Common myeloid progenitor, CD34-positive (primary cell): ENCODE measurements at places on chromosomes 11 and 22.

- no peak for DNase-seq
Observed at GRCh38 chr11:8067929-8068575, 13.0 kb upstream of the TUB start.

DNA sequence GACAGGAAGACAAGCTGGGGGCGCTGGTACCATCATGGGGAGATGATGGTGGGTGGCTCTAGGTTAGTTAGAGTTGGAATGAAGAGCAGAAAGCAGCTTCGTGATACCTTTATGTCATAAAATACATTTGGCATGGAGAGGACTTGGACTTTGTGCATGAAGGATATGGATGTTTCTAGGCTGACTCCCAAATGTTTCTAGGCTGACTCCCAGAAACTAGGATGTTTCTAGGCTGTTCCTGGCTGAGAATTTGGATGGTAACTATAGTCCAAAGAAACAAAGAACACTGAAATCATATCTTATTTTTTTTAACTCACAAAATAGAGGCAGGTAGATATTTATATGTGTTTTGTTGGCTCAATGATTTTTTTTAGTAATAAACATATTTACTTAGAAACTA lies 89.4 kb upstream of the VPREB1 start:
- no peak for DNase-seq

GRCh38 chr11:93193731-93194130 lies 4.1 kb downstream of the SLC36A4 start:
- peak; percentile 9 for DNase-seq

- DNase-seq: no peak
Observed at GRCh38 chr22:28444659-28445058, 235.0 kb downstream of the TTC28 start.

DNA sequence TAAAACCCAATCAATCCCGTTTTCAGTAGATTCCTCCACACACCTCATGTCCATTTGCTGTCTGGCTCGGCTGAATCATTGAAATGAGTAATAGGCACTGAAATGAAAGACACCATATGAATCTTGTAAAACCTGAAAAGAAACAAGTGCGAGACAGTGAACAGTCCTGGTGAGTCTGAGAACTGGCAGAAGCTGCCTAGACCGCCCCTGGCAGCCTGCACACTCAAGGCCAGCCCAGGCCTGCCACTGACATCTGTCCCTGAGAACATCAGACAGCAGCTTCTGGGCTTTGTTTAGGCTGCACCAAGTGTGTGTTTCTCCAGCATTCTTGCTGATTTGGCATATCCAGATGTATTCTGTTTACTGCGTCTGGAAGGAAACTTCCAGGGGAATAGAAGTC lies 44.8 kb downstream of the ENDOD1 start:
- no peak for DNase-seq

GRCh38 chr11:45301537-45302246 lies 15.6 kb upstream of the SYT13 start:
- no peak for DNase-seq

DNA sequence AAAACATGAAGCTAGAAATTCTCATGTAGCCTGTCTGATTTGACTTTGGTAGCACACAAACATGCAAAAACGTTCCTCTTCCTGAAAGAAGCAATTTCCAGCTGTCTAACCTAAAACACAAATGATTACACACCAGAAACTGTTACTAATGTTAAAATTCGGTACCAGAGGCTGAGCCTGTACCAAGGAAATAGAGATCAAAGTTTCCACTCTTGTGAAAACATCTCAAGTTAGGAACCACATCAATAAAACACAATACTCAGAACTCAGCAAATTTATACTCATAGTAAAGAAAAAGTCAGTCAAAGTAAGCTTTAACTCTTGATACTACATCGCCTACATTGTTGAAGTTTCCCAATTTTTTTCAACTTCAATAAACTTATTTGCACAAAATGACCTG lies 107.8 kb downstream of the FCHSD2 start:
- no peak for DNase-seq
